Stimulated activated naive CD8-positive, alpha-beta T cell treated with anti-CD3 and anti-CD28 coated beads, Interleukin-15, amount 100 ng/mL, for 72 hours (primary cell): ENCODE measurements at places on chromosomes 1 and 21.

DNA sequence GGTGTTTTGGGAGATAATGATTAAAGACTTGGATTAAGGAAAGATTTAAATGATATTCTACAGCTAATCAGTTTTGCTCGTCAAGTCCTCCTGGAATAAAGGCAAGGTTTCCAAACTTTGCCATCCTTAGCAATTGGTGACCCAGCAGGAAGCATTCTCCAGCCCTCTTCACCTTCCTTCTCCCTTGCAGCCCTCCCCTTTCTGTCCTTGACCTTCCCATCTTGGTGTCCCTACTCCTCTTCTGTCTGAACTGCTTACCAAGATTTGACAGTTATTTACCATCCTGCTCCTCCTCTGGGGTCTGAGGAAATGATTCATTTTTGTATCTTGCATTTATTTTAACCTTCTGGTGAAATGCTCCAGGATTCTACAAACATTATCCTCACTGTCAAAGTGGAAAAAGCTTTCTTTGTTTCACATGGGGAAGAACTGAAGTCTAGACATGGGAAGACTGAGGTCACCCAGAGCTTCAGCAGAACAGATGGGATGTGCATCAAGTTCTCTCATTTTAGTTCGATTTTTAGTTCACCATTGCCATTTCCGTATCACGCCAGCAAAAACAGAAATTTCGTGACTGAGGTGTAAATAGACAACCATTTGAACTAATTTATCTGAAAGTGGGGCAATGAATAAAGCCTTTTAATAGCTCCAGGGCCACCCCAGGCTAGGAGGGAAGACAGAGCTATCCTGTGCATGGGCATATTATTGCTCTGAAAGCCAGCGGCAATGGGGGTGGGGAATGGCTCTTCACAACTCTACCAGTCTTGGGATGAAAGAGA, 504.4 kb upstream of the PLXNA2 start:
- no peak for DNase-seq

DNA sequence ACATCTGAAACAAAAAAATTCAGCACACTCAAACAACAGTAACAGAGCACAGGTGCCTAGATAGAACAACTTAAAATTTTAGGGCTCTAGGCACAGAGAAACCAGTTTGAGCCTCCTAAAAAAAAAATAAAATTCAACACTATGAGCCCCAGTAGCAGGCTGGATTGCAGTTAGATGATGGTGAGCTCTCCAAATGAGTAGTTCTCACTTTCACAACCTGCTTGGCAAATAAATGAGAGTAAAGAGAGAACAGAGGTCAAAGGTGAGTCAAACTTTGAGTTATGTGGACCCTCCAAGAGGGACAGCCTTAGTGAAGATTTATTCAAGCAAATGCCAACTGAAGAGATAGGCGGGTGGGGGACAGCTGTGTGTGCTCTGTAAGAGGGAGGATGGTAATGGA, 3.6 kb downstream of the BEND5 start:
- no peak for DNase-seq

- no peak for DNase-seq
These were observed 170.4 kb upstream of the NR5A2 start for GRCh38 chr1:199857108-199857507.

GRCh38 chr1:2480986-2481364, 4.9 kb downstream of the PLCH2 start:
- DNase-seq = no peak

GRCh38 chr1:28417441-28417922, 47.9 kb downstream of the PHACTR4 start:
- DNase-seq = peak; percentile 48

DNA sequence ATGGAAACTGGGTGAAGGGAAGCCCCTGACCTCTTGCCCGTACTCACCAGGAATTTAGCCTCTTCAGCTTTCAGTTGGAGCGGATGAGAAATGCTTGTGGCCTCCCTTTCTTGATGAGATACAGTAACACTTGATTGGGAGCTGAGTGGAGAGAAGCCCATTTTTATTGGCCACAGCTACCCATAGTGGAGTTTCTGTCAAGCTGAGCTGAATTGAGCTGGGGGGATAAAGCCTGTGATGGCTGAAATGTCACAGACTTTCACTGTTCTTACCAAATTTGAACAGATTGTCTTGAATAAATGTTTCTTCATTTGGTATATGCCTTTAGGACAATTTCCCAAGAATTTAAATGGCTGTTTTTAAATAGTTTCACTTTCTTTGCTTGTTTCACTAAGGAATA, 125.9 kb downstream of the ZMYM4 start:
- no peak for DNase-seq

GRCh38 chr1:85033221-85033620, 15.1 kb downstream of the MCOLN3 start:
- DNase-seq = no peak

- DNase-seq = no peak
These were observed 60.4 kb upstream of the MAP10 start for GRCh38 chr1:232744847-232745246.

DNA sequence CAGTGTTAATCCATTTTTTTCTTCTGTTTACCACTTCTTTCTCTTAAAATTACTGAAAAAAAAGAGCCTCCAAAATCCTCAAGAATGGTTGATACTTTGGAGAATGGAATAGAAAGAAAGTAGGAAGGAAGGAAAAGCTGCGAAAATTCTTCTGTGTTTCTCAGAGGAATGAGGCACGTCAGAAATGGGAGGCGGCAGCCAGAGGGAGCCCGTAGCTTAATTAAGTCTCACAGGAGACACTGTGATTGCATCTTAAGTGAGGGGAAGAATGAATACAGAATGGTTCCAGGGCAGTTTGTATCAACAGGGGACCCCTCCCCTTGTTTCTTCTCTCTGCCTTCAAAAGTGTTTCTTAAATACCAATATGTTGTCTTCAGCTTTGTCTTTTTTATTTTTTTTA, 1099.5 kb downstream of the PLA2G4A start:
- DNase-seq = no peak

DNA sequence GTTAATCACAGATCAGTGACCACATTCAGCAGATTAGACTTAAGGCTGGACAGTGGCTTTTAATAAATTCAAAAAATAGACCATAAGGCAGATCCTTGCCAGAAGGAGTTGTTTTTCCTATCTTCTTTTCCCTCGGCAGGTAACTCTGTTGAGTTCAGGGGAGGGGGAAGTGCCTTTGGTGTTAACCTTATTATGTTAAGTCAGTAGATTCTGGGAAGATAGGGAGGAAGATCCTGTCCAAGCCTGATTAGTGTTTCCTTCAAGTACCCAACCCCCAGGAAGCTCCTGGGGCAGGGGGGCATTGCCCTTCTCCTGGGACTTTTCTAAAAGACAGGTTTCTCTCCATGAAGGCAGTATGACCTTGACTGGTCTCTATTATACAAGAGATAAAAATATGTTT, 87.4 kb downstream of the ELAVL4 start:
- no peak for DNase-seq

DNA sequence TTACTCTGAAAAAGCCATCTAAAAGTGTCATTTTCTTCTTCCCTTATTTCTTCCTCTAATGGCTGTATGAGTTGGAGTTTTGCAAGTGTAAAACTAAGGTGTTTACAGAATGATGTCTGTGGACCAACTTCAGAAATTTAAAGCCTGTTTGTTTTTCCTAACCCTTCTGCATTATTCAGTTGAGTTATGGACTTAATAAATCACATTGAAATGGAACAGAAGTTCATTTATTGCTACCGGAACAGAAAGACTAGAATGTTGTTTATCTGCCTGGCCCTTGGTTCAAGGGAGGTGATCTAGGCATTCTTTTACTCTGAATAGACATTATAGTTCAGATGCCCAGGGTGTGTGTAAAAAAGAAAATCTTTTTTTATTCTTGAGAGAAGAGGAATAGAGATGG, 24.8 kb downstream of the SYT14 start:
- no peak for DNase-seq

DNA sequence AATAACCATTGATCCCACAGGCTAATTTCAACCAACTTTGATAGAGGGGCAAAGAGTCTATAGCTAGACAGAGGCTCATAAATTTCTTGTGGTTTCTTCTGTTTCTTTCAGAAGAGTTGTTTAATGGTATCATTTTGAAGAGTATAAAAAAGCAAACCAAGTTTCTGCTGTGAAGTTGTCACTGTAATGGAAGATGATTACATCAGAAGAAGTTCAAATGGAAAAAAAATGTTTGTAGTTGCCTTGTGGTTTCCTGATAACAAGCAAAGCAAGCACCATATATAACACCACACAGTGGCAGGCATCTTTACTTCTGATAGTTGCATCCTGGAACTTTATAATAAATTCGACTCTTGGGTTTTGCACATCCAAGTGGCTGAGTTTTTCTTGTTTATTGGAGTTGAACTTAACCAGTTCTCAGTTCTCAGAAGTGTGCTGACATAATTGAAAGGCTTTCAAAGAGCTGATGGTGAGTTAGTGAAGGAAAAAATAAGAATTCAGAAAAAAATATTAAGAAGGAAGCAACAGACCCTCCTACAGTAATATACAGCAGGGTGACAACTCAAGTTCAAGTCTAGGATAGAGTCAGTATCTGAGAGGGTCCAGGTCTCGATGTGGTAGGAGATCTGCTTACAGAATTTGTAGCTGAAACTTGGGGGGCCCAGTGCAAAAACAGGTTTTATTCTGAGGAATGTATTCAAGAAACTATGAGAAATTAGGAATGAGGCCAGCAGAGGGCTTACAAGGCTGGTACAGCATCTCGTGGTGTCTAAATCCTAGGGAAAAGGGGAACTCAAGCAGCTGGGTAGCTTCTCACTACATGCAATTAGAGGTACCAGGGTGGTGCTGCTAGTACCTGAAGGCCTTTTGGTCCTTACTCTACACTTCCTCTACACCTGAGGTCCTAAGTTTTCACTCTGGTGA, 123.5 kb downstream of the CRB1 start:
- DNase-seq = no peak

GRCh38 chr1:89351597-89352311, 12.1 kb upstream of the GBP6 start:
- no peak for DNase-seq

GRCh38 chr21:45236481-45236880, 51.2 kb downstream of the POFUT2 start:
- no peak for DNase-seq

DNA sequence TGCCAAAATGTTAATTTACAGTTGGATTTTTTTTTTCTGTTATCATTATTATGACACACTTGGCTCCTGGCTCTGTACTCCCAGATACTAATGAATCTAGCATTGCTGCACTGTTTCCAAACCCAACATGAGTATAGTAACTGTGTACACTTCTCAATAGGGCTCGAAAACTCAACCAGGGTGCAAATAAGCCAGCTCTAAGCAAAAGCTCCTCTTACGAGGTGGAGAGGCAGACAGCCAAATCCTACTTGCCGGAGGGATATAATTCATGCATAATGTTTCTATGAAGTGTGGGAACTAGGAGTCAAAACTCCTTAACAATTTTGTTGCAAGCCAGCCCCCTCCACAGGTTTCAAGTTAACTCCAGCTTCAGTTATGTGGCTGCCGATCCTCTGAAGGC, 510.4 kb upstream of the ZP4 start:
- DNase-seq = no peak

DNA sequence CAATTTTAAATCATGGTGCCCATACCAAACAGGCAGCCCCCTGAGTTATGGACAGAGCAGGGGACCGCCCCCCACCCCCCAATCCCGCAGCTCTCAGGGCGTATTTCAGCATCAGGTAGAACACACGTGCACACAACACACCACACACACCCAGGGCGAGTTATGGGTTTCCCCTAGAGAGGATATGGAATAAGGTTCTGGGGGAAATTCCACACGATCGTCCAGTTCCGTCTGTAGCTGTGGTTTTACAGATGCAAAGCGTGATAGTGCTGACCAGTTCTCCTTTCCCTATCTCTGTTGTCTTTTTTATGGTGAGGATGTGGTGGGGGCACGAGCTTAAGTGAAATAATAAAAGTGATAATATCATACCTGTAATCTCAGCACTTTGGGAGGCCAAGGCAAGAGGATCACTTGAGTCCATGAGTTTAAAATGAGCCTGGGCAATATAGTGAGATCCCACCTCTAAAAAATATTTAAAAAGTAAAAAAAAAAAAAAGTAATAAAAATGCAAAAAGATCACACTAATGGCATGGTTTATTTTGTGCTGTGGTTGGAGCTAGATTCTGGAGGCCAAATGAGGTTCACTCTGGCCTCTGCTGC, 25.1 kb downstream of the C2CD2 start:
- DNase-seq = no peak

DNA sequence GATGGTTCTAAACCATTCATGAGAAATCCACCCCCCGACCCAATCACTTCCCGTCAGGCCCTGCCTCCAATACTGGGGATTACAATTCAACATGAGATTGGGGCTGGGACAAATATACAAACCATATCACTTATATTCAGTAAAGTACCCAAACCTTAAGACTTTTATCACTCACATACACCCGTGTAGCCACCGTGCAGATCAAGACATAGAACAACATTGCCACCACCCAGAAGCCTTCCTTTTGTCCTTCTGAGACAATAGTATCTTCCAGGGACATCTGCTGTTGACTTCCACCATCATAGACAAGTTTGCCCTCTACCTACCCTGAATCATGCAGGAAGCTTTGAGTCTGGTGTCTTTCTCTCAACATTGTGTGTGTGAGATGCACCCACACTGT, 37.5 kb downstream of the CLIC6 start:
- no peak for DNase-seq

DNA sequence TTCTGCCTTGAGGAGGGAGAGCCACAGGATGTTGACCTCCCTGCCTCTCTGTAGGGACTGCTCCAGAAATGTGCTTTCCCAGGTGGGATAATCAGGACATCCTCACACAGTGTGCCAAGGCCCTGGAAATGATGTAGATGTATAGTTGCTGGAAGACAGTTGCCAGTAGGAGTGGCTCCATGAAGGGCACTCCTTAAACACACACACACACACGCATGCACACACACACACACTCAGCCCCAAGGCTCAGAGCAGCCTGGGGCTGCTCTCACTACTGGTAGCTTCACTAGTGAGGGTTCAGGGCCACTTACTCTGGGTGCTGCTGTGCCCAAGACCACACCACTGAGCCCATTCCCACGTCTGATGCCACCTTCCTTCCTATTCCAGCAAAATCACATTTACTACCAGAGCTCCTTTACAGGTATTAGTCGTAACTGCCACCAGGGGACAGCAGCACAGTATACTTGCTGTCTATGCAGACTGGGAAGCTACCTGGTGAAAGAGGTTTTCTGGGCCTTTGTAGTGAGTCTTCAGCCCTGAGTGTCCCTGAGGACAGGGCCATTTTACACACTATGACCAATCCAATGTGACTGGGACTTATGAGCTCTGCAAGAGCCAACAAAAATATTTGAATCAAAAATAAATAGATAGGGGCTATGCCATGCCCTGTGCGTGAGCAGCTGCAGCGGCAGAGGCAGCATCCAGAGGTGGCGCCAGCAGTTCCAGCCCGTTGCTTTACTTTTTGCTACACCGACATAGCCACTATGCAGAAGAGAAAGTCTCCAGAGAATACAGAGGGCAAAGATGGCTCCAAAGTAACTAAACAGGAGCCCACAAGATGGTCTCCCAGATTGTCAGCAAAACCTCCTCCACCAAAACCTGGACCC, 15.0 kb downstream of the CRNN start:
- no peak for DNase-seq
